ENCODE measurements at places on chromosomes 11 and 22.

GRCh38 chr11:102830001-102830727, 13.2 kb downstream of the MMP3 start:
- DNase-seq = no peak

DNA sequence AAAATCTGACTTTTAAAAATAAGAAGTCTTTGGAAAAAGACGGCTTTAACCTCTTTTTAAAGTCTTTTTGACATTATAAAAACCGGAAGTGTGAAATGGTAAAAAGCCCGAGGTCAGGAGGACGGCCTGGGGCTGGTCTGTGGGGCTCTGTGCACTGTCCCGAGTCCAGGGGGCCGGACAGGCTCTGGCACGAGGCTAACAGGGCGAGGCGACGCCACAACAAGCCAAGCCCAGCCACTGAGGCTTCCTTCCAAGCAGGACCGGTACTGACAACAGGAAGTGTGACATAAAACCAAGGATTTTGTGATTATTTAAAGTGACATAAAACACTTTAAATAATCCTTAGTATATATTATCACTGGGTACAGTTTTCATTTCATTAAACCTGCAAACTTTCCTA, 39.2 kb downstream of the BRD1 start:
- DNase-seq = no peak

GRCh38 chr22:39466228-39467006, 9.6 kb downstream of the MGAT3 start:
- DNase-seq = no peak

GRCh38 chr22:46849101-46849500, 86.7 kb downstream of the TBC1D22A start:
- DNase-seq = no peak

- DNase-seq = no peak
These were observed 21.7 kb downstream of the BTG4 start for GRCh38 chr11:111490496-111490895.

- DNase-seq = no peak
These were observed 5.9 kb downstream of the LRRC32 start for GRCh38 chr11:76664578-76665061.

GRCh38 chr22:48084041-48084728, 1321.7 kb downstream of the TBC1D22A start:
- peak; percentile 36 for DNase-seq

DNA sequence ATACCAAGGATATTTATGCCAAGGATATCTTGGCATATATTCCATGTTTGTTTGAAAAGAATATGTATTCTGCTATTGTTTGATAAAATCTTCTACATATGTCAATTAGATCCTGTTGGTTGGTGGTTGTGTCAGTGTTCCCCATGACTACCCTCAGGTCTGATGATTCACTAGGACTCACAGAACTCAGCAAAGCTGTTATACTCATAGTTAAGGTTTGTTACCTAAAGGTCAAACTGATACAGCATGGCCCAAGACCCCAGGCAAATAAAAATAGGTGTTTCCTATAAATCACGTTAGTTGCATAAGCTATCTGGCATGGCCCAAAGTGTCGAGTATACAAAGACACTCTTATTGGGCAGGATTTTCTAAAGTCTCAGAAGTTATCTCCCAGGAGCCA, 30.2 kb upstream of the B3GNT6 start:
- DNase-seq = no peak

DNA sequence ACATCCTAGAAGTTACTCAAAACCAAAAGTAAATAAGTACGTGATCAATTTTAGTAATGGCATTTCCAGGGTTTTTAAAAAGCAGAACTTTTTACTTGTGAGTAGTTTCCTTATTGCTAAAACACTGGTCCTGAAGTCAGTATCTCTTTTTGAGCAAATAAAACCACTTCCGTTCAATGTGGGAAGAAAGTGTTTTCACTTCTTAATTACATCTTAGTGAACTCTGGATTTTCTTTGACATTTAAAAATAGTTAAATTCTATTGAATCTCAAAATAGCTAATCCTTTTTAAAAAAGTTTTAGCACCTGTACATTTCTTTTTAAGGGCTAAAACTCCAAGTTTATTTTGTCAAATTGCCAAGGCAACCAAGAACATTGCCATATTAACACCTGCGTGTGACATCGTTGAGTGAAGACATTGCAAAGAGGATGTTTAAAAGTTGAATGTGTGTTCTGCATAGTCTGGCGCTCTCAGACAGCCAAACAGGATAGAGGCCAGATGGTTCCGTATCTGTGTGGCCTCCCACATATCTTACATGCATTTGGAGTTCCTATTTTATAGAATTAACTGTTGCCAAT, 17.2 kb upstream of the OR5B21 start:
- DNase-seq = peak; percentile 84

- DNase-seq = no peak
These were observed 7.5 kb upstream of the KRTAP5-7 start for GRCh38 chr11:71519546-71519945.

DNA sequence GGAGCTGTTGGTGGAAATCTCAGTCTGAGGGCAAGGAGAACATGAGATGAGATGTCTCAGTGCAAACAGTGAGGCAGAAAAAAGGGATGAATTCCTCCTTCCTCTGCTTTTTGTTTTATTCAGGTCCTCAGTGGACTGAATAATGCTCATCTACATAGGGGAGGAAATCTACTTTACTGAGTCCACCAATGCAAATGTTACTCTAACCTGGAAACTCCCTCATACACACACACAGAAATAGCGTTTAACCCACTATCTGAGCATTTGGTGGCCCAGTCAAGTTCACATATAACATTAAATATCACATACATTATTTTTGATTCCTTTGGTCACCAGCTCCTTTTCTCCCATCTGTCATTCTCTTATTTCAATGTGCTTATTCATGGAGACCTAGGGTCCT, 418.8 kb downstream of the TMEM135 start:
- peak; percentile 4 for DNase-seq

- no peak for DNase-seq
These were observed 17.6 kb upstream of the GRK2 start for GRCh38 chr11:67248653-67249052.

DNA sequence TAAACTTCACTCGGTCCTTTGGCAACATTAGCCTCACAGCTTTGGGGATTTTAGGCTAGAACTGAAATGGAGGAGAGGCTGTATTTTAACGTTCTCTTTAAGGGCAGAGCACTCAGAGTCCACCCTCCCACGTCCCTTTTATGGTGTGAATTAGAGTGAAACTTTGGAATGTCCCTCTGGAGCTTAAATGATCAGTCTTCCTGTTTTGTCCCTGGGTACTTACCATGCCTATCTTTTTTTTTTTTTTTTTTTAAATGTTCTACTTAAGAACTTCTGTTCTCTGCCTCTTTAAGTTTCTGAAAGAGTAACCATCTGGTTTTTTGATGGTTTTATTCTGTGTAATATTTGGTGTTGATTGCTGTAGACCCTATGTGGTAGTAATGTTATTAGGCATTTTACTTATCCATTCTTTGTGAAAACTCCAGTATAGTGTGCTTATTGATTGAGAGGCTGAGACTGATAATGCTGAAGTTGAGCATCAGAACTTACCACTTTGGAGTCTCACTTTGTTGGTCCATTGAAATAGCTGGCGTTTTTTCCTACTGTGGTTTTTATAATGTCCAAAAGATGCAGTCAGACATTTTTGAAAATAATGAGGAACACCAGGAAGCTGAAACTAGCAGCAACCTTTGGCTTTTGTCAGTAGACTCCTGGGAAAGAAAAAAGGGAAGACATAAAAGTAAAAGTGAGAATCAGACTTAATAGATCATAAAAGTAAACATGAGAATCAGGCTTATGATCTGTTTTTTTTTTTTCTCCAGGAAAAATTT, 11.6 kb downstream of the UVRAG start:
- no peak for DNase-seq

- DNase-seq = no peak
These were observed 91.3 kb downstream of the MYEOV start for GRCh38 chr11:69385144-69385820.

GRCh38 chr22:48577014-48577690, 1250.5 kb downstream of the BRD1 start:
- DNase-seq = no peak

DNA sequence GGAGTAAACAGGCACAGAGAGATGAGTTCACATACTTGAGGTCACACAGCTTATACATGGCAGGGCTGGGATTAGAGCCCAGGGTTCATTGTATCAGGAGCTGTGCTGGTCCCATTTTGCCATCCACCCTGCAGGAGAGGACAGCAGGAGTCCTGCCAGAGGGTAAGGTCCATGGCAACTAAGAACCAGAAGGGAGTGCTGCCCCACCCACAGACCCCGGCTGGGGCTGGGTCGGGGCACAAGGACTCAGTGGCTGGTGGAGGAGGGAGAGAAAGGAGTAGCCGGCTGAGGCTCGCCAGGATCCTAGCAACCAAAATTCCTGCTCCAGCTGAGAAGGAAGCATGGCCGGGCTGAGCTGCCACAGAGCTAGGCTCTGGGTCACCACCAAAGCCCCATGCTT, 25.9 kb upstream of the TP53I11 start:
- no peak for DNase-seq

DNA sequence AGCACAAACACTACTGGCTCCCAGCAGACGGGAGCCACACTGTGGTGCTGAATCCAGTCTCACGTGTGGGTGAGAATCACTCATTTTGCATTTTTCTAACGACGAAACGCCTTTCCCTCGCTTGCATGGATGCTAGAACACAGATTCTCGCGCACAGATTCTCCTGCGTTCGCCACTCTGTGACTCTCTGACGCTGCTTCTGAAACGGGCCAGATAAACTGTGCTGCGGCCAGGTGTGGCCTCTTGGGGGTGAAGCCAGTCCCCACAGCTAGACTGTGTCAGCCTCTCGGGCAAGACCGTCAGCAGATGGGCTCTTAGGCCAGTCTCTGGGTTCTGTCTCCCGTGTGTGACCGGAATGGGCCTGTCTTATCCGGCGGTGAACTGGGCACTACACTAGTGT, 44.6 kb downstream of the TRMU start:
- no peak for DNase-seq

DNA sequence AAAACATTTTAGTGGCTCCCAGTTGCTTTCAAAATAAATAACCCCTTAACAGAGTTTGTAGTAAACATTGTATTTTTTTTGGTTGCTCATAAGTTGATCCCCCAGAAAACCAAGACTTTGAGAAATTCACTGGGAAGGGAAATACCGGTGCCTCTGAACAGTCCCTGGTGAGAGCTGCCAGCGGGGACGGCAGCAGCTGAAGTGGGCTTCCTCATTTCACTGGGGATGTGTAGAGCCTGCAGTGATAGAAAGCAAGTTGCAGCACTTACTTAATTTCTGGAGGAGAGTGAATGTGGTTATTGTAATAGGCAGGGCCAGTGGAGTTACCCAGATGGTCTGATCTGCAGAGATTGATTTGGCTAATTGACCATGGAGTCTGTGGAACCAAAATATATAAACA, 18.6 kb upstream of the MCHR1 start:
- no peak for DNase-seq

DNA sequence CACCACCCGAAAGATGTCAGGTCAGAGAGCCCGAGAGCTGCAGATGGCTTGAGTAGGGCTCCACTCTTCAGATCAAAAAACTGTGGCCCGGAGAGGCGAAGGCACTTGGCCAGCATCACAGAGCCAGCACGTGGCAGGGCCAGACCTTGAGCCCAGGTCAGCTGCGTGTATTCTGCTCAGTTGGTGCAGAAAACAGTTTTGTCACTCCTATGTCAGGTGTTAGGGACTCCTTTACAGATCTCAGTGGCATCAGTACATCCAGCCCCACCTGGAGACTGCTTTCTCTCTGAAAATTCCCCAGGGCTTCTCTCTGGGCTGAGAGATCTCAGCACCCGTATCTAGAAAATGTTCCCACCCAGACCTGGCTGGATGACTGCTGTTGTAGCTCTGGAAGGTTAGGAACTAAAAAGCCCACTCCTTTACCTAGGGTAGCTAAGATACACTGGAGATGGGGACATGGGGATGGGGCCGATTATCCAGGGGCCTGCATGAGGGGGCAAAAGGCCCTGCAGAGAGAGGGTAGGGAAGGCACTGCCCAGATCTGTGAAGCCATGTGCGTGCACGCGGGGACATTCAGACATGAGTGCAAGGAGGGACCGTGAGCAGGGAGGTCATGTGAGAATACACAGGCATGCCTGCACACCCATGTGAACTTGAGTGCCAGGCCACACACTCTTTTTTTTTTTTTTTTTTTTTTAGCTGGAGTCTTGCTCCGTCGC, 3.4 kb downstream of the APOA1 start:
- DNase-seq = no peak

- DNase-seq = no peak
These were observed 369.4 kb upstream of the ISX start for GRCh38 chr22:34696557-34696956.

DNA sequence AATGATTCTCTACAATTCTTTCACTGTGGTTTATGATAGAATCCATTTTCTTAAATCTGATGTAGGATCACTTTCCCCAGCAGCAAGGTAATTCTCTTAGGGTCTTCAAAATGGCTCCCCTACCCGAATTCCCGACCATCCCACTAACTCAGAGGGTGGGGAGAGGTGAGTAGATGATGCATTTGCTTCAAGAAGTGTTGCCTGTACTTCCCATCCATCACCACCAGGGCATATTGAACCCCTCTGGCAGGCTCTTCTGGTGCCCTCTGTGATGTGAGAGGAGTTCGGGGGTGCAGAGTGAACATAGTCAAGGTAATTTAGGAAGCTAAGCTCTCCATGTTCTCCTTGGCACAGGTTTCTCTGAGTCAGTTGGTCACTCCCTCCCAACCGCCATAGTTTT, 52.3 kb downstream of the ZNRF3 start:
- DNase-seq = no peak

DNA sequence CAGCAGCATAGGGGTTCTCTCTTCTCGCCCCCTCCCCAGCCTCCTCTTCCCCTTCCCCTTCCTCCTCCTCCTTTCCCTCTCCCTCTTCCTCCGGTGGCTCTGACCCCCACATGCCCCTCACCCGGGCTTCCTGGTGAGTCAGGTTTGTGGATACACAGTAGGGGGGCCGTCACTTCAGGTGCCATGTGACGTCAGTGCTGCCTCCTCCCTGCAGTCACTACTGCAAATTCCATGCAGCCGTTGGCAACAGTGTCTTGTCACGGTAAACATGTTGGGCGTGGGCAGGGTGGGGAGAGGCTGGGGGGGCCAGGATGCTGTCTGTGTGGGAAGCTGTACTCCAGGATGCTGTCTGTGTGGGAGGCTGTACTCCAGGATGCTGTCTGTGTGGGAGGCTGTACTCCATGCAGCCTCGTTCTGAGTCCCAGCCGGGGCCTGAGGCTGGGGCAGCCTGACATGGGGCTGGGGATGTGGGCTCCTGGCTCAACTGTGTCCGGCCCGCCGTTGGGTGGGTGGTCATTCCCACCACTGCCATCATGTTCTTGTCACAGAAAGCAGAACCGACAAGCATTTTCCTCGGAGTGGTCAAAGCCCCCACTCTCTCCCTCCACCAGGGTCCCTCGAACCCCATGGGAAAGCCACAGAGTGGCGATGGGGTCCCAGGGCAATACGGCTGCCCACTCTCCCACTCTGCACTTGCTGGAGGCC, 2.4 kb upstream of the MUC2 start:
- DNase-seq = no peak

DNA sequence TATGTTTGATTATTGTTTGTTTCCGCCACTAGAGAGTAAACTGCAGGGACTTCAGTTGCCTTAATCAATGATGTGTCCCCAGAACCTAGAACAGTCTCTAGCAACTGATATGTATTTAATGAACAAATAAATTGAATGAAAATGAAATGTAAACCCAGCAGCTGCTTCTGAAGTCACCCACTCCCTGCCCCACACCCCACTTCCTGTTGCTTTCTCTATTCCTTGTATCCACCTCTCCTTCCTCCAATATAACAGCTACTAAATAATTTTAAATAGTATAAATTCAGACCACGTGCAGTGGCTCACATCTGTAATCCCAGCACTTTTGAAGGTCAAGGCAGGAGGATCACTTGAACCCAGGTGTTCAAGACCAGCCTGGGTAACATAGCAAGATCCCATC, 15.8 kb downstream of the MYH9 start:
- DNase-seq = no peak

All from GM06990 (cell line).